ENCODE measurements at places on chromosomes 3 and 15.

- no peak for DNase-seq
Measured at GRCh38 chr15:66789029-66790025, 87.3 kb downstream of the SMAD6 start.

DNA sequence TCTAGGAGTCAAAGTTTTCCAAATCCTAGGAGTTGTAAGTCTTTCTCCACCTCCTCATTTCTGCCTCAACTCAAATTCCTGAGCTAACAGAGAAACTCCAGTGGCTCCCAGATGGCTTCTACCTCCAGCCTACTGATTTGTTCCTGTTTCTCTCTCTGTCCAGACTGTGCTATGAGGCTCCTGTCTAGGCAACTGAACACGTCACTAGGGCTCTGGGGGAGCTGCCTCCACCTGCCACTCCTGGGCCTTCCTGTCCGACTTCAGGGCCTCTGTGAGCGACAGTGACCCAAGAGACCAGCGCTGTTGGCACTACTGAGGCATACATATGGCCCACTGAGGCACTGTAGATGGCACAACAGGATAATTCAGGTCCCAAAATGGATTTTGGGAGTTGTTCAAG lies 71.4 kb downstream of the EXOG start:
- DNase-seq = no peak

GRCh38 chr15:37594417-37594816 lies 340.0 kb upstream of the TMCO5A start:
- DNase-seq = no peak

- no peak for DNase-seq
Measured at GRCh38 chr3:157351981-157352380, 84.7 kb upstream of the PTX3 start.

- DNase-seq = no peak
Measured at GRCh38 chr3:83625261-83625660, 1333.5 kb upstream of the CADM2 start.

- DNase-seq = no peak
Measured at GRCh38 chr15:40549894-40550293, 14.9 kb downstream of the CCDC32 start.

GRCh38 chr3:77373619-77374018 lies 333.7 kb downstream of the ROBO2 start:
- no peak for DNase-seq

DNA sequence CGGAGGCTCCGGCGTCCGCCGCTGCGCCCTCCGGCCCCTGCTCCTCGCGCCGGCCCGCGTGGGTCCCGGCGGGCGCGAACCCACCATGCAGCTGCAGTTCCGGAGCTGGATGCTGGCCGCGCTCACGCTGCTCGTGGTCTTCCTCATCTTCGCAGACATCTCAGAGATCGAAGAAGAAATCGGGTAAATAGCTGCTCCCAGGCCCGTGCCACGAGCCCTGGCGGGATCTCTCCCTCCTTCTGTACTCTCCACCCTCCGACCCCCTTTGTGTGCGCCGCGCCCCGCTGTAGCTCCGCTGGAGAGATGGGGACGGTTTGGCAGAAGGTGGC lies 263 bp downstream of the ST8SIA2 start:
- DNase-seq = no peak

DNA sequence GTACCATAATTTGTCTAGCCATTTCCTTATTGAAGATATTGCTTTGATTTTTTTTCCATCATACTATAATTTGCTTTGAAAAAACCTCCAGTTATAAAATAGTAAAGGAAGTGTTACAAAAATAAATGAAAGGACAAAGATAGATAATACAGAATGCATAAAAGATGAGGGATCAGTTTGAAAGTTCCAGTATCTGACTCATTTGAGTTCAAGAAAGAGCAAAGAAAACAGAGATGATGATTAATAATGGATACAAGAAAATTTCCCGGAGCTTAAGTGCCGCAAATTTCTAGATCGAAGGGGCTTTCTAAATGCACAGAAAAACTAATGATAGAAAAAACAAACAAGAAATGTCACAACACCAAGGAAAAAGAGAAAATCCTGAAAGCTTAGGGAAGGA lies 4.3 kb downstream of the WDR48 start:
- no peak for DNase-seq

- DNase-seq = no peak
Measured at GRCh38 chr15:71469413-71469812, 340.9 kb upstream of the NR2E3 start.

- no peak for DNase-seq
Measured at GRCh38 chr3:64149886-64150285, 75.4 kb downstream of the PRICKLE2 start.

DNA sequence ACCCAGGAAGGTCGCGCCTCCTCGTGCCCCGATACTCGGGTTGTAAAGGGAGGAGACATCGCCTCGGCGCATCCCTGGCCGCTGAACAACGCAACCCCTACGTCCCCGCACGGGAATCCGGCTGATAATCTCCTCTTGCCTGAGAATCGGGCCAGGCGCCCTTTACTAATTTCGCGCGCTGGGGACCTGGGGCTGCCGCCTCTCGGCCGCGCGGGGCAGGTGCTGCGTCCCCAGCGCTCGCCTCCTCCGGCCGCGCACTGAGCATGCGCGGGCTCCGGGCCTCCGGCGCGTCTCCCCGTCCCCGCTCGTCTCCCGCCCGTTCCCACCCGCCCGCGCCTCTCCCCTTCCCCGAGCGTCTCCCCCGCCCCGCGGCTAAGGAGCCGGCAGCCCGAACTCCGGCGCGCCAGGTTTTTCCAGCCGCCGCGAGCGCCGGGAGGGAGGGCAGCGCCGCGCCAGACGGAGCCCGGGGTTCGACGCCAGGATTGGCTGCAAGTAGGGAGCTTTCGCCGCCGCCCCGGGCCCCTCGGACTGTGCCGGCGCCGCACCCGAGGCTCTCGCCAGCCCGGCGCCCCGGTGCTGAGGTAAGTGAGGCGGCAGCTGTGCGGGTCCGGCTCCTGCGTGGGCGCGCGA lies at the start of gene CNTN4:
Gene CNTN4 (plus strand): TSS at position 469 of the 630 bp plus-strand sequence.
- DNase-seq = peak; percentile 69

GRCh38 chr3:24965706-24966385 lies 462.2 kb upstream of the RARB start:
- no peak for DNase-seq

DNA sequence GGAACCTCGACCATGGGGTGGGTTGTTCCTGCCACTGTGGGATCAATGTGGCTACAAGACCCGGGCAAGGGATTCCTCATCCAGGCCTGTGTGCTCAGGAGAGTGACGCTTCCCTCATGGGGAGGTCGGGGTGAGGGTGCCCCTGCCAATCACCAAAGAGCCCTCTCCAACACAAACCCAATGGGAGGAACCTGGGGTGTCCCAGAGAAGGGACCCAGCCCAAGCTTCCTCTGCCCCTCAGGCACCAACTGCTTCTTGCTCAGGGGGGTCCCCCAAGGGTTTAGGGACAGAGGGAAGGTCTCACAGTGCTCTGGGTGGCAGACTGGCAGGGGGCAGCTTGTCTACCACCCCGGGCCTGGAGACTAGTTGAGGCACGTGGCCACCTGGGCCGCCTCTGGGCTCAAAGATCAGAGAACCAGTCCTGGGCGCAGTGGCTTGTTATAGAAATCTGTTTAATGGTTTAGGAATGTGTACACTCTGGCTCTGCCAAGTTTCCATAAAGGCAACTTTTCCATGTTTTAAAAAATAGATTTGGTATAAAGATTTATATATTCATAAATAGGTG lies 26.6 kb downstream of the GP9 start:
- DNase-seq = no peak

- no peak for DNase-seq
Measured at GRCh38 chr3:13571831-13572750, 23.2 kb downstream of the FBLN2 start.

DNA sequence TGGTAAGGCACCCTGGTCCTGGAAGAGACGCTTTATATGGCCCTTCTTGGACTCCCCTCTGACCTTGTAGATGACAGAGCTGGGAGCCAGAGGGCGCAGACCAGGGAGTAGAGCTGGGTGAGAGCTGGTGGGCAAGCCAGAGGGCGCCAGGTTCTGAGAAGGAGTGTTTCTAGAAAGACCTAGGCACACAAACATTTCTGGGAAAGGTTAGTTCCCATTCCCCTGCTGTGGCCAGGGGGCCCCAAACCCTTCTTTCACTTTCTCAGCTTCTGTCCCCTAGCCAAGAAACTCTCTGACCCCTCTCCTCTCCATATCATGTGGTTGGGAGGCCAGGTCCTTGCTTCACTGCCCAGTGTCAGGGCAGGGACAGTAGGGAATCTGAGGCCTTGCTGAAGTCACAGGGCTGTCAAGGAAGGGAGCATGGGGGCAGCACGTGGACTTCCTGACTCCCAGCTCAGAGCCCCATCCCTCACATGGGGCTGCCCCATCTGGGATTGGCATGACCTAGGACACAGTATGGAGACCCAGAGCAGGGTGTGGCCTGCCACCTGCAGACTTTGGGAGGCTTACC lies 3.6 kb downstream of the HEMK1 start:
- DNase-seq = no peak

DNA sequence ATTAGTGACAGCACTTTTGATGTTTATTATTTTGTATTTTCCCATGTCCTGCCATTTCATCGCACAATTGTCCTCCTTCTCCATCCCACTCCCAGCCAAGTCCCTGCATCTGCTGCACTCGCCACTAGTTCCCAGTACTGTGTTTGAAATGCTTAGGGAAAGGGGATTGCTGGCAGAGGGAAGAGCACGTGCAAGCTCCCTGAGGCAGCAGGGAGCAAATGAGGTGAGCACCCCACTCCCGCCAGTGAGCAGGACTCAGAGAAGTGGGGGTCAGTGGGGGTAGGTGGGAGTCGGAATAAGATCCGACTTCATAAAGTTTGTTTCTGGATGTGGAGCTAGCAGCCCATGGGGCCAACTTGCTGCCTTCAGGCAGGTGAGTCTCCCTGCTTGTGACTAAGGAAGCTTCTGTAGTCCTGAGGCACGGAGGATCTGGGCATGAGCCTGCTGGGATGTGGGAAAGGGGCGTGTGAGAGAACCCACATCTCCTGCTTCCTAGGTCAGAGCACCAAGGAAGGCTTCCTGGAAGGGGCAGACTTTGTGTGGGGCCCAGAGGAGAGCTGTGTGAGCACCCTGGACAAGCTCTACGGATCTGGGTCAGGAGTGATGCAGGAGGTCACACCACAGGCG lies 99.7 kb upstream of the TLE3 start:
- DNase-seq = no peak

DNA sequence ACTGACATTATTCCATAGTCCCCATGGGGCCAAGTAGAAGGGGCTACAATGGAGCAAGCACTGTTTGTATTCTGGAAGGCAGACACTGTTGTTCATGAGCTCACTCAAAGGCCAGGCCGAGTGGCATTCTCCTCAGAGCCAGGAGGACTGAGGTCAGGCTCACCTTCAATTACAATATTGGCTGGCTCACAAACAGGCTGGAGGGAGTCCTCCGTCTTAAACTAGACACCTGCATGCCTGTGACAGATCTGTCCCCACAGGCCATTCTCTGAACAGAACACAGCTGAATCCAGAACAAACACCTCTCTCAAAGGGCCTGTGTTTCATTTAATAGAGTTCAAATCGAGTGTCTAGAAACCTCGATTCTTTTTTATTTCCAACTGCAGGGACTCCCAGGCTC lies 347.4 kb upstream of the PPP2R3A start:
- DNase-seq = no peak

DNA sequence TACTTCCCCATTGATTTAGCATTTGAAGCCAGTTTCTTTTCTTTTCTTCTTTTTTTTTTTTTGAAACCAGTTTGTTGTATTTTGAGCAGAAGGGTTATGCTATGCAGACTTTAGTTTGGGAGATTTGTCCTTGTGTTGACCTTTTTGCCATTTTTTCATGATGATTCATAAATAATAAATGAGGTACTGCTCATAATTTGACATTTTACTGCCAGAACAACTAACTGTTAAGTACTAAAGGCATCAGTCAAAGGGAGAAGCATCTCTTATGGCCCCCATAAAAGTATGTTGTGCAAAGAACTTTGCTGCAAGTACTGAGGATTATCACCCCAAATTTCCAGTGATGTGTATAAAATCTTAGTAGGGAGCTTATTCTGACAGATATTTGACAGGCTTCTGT lies 1.7 kb upstream of the GPR87 start:
- no peak for DNase-seq

DNA sequence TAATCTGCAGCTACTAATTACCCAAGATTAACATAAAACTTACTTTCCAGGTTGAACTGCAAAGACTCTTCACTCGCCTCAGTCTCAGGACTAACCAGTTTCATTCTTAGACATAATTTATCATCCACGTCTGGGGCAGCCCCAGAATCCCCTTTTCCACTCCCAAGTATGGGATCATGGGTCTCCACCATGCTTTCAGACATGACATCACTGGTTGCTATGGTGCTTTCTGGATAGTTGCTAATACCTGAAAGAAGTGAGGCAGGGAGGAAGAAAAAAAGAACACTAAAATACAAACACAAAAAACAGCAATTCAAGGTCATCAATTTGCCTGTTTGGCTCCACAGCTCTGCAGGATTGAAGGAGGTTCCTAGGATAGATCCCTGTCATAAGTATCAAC lies 46.6 kb downstream of the TP53BP1 start:
- DNase-seq = no peak

DNA sequence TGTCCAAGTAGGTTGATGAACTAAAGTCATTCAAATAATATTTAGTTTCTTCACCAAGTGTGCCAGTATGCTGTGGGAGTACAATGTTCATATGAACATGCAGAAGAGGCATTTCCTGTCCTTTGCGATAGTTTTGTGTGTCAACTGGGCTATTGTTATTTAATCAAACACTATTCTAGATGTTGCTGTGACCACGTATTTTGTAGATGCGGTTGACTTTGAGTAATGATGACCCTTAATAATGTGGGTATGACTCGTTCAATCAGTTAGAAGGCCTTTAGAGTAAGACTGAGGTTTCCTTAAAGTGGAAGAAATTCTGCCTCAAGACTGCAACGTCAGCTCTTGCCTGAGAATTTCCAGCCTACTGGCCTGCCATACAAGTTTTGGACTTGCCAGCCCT lies 470.7 kb upstream of the CBLB start:
- no peak for DNase-seq

GRCh38 chr3:140203510-140203909 lies 268.5 kb downstream of the CLSTN2 start:
- DNase-seq = no peak

DNA sequence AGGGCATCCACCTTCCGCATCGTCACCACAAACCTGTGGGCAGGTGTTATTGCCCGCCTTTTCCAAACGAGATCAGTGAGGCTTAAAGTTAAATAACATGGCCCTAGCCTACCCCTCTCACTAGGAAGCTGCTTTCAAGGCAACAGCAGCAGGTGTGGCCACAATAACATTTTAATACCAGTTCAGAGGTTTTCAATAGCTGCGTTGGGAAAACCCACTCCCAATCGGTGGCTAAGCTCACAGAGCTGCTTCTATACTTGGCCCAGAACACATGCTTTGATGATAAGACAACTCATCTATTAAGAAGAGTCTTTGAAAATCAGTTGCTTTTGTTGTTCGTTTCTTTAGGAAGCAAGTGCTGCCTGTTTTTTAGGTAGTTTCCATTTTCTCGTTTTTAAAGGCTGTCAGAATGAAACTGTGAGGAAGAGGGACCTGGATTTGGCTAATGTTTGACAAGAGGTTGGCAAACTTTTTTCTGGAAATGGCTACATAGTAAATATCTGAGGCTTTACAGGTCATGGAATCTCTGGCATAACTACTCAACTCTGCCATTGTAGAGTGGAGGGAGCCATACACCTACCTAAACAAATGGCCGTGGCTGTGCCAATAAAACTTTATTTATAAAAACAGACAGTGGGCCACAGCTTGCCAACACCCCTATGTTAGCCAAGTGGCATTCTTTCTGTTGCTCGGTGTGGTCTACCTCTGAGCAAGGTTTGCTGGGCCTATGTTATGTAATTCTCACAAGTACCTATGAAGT lies 179.6 kb downstream of the FEZF2 start:
- no peak for DNase-seq

Measured in neural crest cell (in vitro differentiated cells).